ENCODE measurements at places on chromosomes 5 and 9.

GRCh38 chr9:127765418-127765817, 13.0 kb downstream of the SH2D3C start:
- DNase-seq, result no peak

DNA sequence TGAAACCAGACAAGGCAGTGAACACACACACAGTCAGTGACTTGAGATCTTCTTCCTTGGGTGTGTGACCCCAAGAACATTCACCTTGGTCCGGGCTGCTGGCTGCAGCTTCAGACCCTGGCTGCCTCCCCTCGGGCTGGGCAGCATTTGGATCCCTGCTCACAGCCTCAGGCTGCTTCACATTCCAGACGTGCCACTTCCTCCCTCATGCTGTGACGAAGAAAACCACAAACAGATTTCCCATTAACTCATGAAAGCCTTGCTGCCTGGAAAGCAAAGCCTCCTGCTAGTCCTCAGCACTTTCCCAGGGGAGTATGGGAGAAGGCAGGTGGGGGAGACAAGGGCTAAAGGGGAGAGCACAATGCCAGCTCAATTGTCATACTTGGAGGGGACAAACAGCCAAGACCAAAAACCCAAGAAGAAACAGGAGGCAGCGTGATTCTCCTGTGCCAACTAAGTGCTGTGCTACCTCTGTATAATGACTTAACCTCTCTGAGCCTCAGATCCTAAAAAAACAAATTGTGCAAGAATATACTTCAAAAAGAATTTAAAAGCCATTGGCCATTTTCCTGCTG, 594.6 kb upstream of the BRINP1 start:
- no peak for DNase-seq

DNA sequence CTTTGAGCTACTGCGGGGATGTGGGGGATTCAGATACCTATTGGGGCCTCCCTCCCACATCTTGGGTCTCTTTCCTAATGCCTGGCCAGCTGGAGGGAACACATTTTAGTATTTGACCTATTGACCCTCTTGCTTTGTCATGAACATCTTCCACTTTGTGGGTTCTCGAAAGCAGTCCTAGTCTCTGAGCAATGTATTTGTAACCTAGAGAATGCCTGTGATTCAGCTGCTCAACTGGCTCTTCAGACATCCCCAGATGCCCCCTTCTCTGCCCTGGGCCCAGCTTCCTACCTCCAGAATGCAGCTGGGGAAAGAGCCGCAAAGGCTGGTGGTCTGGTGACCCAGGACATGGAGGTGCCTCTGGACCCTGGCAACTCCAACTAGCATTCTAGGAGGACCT, 32.2 kb downstream of the APTX start:
- DNase-seq, result no peak

- DNase-seq, result no peak
Observed at GRCh38 chr5:179212870-179213269, 132.4 kb downstream of the ADAMTS2 start.

- DNase-seq, result no peak
Observed at GRCh38 chr9:12784461-12785259, 9.8 kb downstream of the LURAP1L start.

GRCh38 chr5:179749857-179750508, 17.4 kb downstream of the MAML1 start:
- no peak for DNase-seq

DNA sequence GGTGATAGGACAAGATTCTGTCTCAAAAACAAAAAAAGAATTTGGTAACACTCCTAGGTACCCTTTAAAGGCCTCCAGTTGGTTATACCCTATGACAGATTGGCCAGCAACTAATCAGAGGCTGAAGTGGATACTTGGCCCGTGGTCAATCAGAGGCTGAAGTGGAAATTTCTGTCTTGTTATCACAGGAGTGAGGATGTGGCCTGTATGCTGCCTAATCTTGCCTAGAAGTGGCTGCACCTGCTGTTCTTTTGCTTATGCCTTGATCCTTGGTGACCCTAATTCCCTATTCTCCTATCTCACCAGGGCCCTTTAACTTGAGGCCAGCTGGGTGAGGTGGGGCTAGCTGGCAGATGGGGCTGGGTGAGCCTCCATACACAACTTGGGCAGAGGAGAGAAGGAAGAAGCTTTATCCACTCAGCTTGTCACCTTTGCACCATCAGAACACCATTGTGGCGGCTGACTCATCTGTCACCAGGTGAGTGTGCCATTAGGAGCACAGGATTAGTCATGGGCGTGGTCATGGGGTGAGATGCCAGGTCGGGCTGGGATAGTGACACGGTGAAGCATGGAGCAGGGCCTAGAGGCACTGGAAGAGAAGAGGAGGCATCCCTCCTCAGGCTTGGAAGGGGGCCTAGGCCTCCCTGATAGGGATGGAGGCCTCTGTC, 41.5 kb downstream of the SAR1B start:
- peak; percentile 47 for DNase-seq

DNA sequence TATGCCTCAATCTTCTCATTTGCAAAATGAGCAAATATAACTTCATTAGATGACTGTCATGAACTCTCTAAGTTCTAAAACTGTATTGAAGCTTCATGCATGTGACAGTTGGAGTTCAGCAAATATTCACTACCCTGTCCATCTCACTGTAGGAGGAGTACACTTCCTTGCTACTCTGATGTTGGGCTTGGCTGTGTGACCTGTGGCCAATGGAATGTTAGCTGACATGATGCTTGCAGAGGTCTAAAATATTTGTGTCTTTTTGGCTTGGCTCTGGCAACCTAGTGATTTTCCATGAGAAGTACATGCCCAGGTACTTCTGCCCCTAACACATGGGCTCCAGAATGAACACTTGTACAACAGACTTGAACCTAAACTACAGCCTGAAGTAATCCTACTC, 203.1 kb upstream of the ANKH start:
- no peak for DNase-seq

GRCh38 chr5:111548348-111548950, 36.1 kb upstream of the STARD4 start:
- no peak for DNase-seq

DNA sequence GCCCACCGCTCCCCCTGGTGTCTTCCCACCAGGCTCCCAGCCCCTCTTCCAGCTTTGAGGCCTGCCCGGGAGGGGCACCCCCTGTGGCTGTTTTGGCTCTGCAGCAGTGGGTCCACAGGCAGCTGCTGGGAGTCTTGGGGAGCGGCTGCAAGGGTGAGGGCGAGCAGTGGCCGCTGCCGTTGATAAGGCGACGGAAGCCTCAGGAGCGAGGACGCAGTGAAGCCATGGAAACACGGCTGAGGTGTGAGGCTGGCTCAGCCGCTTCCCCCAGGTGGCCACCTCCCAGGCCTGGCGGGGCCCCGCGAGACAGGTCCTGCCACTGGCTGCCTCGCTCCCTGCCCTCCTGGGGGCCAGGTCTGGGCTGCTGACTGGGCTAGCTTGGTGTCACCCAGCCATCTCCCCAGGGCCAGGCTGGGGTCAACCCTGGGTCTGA, 41.5 kb downstream of the CXXC5 start:
- no peak for DNase-seq

DNA sequence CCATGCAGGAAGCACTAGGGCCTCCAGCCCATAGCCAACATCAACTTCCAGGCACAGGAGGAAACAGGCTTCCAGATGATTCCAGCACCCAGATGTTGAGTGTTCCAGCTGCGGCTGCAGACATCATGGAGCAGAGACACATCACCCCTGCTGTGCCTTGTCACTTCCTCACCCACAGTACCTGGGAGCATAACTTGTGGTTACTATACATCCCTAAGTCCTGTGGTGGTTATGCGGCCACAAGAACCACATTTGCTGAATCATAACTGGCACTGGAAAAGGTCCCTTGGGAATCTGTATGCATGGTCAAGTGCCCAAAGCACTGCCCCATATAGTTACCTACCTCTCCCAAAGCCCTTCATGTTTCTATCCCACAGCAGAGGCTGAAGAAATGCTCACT, 56.6 kb downstream of the WHRN start:
- no peak for DNase-seq

DNA sequence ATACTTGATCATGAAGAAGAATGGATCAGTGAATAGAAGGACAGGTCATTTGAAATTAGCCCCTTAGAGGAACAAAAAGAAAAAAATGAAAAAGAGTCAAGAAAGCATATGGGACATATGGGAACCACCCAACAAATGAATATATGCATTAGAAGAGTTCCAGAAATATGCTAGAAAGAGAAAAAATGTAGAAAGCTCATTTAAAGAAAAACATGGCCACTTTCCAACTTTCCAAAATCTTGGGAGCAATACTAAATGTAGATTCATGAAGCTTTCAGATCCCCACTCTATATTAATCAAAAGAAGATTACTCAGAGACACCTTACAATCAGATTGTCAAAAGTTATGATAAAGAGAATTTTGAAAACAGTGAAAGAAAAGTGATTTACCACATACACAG, 334.8 kb upstream of the NMUR2 start:
- no peak for DNase-seq

DNA sequence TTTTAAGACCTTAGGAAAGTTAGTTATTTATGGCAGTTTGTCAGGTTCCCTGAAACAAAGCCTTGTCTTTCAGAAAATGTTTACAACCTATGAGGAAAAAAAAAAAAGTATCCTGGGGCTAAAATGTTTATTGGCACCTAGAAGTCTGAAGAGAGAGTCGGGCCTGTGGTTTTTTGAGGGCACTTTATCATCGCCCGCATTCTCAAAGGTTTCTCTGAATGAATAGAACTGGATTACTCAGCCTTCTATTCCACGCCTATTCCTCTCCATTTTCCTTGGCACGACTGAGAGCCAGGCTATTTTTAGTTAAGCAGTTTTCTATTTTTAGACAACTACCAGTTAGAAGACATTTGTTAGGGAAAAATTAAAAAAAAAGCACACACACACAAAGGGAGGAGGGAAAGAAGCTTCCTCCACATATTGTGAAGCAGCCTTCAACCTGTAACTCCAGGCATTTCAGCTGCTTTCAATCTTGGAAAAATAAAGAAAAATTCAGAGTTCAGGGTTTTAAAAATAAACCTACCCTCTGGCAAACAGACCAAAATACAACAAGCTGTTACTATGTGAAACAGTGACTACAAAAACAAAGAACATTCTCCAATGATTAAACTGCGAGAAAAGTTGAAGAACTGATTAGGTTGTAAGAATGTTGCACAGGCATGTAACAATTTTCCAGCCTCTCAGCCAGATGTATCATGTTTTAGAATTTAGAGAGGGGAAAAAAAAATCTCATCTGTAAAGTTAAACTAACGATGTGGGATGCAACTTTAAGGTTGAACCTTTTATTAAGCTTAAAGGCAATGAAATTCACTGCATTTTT, 97.0 kb downstream of the MEF2C start:
- no peak for DNase-seq

DNA sequence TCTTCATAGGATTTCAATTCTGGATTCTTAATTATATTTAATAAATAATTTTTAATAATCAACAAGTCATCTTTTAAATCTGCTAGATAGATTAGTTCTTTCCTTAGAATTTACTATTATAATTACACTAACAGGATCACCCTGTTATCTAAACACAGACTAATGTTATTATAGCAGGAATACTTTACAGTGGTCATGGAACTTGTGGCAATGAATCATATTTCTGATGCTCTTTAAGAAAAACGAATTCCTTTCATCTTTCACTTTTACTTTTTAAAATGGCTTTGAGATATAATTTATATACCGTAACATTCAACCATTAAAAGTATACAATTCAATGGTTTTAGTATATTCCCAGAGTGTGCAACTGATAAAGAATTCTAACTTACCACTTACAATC, 29.7 kb upstream of the CDK5RAP2 start:
- no peak for DNase-seq

DNA sequence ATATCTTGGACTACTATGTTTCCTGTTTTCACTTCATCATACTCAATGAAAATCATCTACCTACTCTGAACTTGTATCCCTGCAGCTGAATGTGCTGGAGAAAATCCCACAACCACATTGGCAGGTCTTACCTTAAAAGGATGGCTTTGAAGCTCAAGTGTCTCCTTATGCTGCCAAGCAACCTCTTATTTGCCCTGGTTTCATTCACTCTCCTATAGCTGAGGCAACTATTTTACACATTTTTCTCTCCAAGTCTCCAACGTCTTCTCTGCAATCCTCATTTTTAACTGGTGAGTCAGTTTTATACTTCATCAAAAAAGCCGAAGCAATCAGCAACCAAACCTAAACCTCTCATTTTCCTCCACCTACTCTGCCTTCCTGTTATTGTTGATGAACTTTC, 49.7 kb downstream of the POU4F3 start:
- no peak for DNase-seq

- no peak for DNase-seq
Observed at GRCh38 chr9:123416176-123416575, 60.2 kb downstream of the CRB2 start.

GRCh38 chr5:176664886-176665285, 17.6 kb downstream of the TSPAN17 start:
- DNase-seq, result no peak

DNA sequence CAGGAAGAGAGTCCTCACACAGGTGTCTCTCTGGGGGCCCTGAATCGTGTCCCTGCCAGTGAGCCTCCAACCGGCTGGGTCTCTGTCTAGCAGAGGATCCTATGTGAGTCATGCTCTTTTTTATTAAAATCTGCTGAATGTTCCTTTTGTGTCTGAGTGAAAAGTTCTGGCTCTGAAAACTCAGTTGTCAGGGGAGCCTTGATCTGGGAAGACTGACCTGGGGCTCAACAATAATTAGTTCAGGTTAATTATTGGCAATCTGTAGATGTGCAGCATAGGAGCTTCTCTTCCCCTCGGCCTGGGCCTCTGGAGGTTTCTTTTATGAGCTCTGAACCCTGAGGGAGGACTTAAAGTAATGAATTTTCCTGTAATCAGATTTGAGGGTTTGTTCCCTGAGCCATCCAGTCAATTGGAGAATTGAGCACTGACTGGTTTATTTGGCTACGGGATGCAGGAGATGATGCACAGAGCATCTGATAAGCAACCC, 45.2 kb downstream of the ALG2 start:
- no peak for DNase-seq

- peak; percentile 23 for DNase-seq
Observed at GRCh38 chr5:1724822-1725602, 74.6 kb downstream of the MRPL36 start.

DNA sequence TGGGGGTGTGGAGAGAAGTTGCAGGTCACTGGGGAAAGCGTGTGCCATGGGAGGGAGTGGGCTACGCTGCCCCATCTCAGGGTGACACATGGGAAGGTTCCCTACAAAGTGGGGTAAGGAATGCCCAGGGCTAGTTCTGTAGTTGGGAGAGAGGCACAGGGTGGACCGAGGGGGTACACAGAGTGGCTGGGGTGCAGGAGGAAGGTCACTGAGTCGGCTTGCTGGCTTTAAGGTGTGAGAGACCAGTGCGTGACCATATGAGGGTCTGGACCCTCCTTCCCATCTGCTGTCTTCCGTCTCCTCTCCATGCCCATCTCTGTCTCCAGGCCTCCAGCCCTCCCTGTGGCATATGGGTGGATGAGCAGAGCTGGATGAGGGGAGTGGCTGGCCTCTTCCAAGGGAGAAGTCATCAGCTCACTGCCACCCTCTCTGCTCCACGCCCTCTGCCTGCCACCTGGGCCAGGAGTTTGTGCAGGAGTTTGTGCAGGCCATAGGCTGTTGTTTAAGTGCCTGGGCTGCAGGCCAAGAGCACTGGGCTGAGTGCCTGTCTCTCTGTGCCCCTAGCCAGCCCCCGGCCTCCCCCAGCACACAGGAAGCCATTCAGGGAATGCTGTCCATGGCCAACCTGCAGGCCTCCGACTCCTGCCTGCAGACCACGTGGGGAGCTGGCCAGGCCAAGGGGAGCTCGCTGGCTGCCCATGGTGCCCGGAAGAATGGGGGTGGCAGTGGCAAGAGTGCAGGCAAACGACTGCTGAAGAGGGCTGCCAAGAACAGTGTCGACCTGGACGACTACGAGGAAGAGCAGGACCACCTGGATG, 96.8 kb downstream of the PHF2 start:
- DNase-seq, result peak; percentile 1
